CD4-positive, alpha-beta T cell (primary cell): ENCODE measurements at places on chromosomes 3 and 15.

DNA sequence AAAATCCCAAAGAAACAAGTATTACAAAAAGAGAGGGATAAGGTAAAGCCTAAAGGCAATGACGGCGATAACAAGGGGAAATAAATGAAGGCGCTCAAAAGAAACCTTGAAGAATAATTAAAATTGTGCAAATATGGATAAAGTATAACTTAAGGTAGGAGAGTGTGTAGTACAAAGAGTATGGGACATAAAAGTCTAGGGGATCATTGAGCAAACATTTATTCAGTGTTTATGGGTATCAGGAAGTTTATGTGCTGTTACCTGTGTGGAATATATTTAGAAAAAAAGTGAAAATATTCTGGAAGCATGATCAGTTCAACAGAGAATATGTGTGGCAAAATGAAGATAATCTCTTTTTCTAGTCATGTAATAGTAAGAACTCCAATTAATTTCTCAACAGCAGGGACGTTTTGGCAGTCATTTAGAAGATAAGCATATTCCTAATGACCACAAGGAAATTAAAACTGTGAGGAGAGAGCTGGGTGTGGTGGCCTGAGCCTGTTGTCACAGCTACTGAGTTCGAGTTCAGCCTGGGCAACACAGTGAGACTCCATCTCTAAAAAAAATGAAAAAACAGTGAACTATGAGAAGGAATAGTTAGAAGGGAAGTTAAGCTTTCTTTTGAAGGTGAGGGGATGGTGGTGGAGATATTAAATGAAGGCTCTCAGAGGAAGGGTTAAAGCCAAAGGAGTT is 27.4 kb downstream of the GOLM2 start:
- DNase-seq = no peak

DNA sequence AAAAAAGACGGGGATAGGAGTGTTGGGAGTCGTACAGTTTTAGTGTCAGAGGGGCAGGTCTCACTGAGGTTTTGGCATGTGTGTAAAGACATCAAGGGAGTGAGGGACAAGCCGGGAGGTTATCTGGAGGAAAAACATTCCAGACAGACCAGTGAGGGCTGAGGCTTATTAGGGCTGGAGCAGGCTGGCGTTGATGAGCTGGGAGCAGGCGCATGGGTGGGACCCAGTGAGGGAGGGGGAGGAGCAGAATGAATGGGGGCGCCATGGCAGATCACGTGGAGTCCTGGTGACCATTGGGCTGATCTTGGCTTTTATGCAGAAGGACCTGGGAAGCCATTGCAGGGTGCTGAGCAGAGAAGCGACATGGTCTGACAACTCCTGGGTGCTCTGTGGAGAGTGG is 180.2 kb downstream of the SLCO3A1 start:
- no peak for DNase-seq

DNA sequence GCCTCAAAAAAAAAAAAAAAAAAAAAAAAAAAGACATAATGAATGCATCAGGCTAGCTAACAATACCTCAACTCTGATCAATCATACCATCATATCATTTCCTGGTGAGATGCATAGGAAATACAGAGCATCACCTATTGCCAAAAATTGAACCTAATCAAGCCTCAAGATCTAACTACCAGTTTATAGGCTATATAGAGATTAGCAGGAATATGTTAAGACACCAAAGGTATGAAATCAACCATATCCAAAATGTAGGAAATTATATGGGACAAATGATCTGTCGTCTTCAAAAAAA is 387 bp upstream of the VPS33B start:
- DNase-seq = no peak

DNA sequence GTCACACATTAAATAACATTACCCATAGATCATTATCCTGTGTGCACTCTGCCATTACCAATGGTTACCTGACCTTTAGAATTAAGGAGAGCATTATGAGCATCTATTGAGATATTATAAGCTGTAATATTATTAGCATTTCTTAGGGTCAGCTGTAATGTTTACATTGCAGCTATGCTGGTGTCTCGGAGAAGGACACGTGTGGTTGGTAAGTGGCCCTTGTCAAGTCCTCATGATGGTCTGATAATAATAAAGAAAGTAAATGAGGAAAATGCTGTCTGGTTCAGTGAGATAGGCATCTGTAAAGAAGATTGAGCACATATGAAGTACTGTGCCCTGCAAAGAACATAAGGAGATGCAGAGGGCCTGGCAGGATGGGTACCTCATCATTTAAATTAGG is 71.7 kb upstream of the ARL6 start:
- no peak for DNase-seq

- DNase-seq = no peak
Measured at GRCh38 chr3:128177865-128178264, 24.6 kb downstream of the EEFSEC start.

DNA sequence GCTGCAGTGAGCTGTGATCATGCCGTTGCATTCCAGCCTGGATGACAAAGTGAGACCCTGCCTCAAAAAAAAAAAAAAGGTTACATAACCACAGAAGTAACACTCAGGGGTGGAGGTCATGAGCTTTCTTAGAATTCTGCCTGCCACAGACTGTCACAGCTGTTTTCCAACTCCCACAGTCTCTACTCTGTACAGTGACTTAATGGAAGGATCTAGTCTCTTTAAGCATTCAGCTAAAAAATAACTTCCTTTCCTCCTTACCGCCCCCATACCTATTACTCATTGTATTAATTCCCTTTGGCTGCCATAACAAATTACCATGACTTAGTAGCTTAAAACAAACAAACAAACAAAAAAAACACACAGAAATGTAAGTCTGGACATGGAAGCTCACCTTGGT is 99.6 kb upstream of the UBE2E1 start:
- no peak for DNase-seq

GRCh38 chr15:22831473-22831872 is 7.0 kb upstream of the NIPA2 start:
- no peak for DNase-seq

- DNase-seq = no peak
Measured at GRCh38 chr3:102481050-102481449, 46.2 kb downstream of the ZPLD1 start.

- DNase-seq = no peak
Measured at GRCh38 chr3:146093896-146094295, 67.1 kb downstream of the PLOD2 start.

GRCh38 chr15:48865370-48866079 is 12.4 kb upstream of the EID1 start:
- DNase-seq = no peak

DNA sequence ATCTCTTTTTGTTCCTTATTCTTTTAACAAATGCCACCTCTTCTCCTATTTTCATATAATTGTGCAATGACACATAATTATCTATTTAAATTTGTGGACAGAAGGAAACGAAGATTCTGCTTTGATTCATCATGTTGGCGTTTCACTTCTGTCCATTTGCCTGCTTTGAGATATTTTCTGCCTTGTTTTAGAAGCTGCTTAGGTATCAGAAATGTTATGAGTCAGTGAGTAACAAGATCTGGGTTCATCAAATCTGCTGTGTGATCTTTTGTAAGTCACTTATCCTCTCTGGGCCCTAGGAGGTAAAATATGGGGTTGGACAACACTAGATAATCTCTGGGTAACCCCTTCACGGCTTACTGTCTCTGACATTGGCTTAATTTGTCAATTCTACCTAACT is 7.3 kb upstream of the MINDY4B start:
- DNase-seq = no peak

DNA sequence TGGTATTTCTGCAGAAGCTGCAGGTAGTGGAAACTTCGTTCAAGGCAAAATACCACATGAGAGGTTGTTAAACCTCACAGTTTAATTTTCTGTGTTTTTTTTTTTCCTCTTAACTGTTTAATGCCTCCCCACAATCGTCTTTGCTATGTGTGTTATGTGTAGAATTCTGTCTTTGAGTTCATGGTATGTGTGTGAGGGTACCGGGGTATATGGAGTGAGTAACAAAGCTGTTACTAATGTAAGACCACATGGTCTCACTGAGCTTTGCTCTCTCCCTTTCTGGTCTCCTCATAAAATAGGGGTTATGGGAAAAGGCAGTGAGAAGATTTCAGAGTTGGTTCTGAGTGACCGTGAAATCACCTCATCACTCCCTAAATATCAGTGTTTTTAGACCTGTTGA is 143.6 kb downstream of the USP13 start:
- no peak for DNase-seq

GRCh38 chr15:83276661-83277060 is 7.8 kb downstream of the BNC1 start:
- no peak for DNase-seq

DNA sequence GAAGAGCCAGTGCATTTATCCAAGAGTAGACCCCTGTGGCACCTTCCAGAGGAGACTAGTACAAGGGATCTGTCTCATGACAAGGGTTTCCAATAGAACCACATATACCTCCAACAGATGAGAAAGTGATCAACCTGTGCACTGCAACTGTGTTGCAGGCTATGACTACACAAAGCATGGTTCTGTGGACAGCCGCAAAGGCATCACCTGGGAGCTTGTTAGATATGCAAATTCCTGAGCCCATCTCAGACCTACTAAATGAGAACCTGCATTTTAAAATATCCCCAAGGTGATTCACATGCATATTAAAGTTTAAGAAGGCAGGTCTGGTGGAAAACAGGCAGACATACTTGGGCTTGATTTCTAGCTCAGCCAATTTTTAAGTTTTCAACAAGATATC is 368.7 kb downstream of the FOXP1 start:
- no peak for DNase-seq
